ENCODE measurements at places on chromosomes 16 and 17.

- no peak for DNase-seq
Observed at GRCh38 chr17:10018461-10018891, 113.4 kb upstream of the RCVRN start.

DNA sequence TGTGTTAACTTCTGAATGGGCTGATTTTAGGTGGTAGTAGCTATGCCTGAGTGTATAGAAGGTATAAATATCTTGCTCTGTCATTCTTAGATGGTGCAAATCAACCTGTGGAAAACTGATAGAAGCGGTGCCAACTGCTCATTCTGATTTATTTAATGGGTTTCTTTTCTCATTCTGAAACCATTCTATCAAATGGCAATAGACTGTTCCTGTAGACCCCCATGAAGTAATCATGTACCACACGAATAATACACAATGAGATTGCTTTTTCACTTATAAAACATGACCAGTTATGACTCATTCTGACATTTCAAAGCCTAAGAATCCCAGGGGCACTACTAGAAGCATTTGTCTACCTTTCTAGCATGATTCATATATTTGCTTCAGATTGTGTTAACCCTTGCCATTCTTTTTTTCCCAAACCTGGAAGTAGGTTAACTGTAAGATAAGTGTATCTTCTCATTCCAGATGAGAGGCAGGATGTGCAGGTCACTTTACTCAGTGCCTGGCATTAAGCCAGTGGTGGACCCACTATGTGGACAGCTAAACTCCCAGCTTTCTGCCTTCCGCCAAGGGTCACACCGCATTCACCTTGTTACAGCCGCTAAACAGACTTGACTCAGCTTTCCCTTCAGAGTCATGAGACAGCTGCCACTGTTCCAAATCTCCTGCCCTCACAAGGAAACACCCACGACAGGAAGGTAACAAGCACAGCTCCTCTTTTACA is 16.4 kb upstream of the SLC16A11 start:
- peak; percentile 60 for DNase-seq

DNA sequence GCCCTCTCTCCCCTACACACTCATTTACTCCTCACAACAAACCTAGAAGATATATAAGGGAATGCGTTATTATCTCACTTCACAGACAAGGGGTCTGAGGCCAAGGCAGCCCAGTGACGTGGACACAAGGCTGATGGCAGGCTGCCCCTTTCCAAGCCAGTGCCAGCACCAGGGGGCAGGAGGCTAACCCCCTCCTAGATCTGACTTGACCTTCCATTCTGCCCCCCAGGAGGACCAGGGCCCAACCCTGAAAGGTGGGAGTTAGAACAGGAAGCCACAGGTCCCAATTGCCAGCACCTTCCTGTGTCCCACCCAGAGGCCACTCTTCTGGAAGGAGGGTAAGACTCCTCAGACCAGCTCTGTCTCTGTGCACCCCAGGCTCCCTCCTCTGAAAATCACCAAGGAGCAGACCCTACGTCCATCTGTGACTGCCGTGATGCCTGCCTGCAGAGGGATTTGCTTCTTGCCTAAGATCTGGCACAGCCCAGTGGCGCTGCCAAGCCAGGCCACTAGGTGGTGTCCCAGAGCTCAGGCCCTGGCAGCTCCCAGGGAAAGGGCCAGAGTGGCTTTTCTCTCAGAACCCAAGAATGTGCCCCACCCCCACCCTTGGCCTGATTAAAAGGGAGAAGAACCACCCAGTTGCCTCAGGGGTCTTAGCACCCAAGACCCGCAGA is 42.4 kb upstream of the MRPS23 start:
- DNase-seq, result peak; percentile 91

DNA sequence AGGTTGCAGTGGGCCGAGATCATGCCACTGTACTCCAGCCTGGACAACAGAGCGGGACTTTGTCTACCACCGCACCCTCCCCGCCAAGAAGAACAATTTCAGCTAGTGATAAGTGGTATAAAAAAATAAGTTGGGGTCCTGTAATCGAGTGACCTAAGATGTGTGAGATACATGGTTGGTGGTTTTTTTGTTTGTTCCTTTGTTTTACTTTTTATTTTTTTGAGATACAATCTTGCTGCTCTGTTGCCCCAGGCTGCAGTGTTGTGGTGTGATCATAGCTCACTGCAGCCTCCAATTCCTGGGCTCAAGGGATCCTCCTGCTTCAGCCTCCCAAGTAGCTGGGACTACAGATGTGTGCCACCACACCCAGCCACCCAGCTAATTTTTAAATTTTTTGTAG is 58.7 kb downstream of the PITPNC1 start:
- no peak for DNase-seq

DNA sequence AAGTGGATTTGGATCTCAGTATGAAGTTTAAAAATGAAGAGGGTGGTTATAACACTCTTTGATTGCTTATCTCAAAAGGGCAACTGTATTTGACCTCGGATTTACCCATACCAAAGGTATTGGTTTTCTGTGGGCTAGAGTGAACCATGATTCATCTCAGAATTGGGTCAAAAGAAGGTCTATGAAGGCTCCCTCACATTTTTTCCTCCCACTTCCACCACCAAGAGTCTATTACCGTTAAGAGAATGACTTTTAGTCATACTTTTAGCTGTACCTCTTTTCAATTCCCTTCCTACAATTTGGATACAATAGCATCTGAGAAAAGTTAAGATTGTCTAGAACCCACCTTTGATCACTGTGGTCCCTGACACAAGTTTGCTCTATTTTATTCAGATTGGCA is 280.9 kb downstream of the RBFOX1 start:
- DNase-seq, result no peak

- peak; percentile 55 for DNase-seq
Observed at GRCh38 chr17:32777436-32777835, 99.5 kb downstream of the MYO1D start.

- DNase-seq, result no peak
Observed at GRCh38 chr17:42214156-42214555, 19.9 kb upstream of the GHDC start.

- DNase-seq, result no peak
Observed at GRCh38 chr16:50270510-50271147, 4.3 kb downstream of the ADCY7 start.

DNA sequence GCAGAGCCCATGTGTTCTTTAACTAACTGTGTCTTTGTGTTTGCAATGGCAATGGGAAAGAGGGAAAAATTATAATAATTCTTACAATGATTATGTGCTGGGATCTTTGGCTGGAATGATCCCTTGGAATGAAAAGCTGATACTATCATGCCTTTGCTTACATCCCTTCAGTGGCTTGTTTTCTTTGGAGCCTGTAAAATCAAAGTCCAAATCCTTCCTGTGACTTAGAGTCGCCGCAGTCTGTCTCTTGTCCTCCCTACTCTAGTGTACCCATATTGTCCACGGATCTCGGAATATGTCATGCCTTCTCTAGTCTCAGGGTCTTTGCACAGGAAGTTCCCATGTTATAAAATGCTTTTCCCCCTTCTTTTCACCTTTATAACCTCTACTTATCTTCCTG is 111.7 kb upstream of the MAF start:
- no peak for DNase-seq

- DNase-seq, result no peak
Observed at GRCh38 chr16:58236831-58237230, 38.9 kb upstream of the CSNK2A2 start.

- DNase-seq, result no peak
Observed at GRCh38 chr16:79833559-79833958, 233.0 kb upstream of the MAF start.

- peak; percentile 89 for DNase-seq
Observed at GRCh38 chr16:85306071-85306792, 194.0 kb upstream of the CIBAR2 start.

DNA sequence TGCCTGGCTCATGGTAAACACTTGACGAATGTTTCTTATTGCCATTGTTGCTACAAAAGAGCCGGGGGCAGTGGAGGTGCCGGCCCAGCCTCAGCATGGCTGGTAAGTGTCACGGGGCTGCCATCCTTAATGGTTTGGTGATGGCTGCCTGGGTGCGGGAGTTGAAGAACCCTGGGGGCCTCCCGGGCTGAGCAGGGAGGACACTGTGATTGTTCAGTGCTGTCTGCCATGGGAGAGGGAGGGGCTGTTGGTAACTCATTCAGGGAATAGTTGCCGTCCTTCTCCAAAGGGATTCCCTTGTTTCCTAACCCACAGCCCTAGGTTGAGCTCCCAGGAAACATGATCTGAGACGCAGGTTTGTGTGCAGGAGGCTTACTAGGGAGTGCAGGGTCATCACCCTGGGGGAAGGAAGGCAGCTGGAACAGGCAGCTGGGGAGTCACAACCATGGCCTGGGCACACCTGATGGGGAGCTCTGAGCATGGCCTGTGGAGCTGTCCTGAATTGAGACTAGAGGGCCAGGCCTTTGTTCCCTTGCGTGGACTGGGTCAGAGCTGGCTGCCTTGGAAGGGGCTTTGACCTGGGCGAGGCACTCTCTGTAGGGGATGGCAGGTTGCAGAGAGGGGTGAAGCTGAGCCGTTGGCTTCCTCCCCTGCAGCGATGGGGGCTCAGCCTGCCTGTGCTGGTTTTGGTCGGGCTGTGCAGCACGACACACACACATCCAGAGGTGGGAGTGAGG is 85.7 kb downstream of the PLCG2 start:
- no peak for DNase-seq

GRCh38 chr17:40095944-40096791 is 4.2 kb downstream of the NR1D1 start:
- DNase-seq, result no peak

GRCh38 chr17:43755389-43755875 is 3.2 kb downstream of the SOST start:
- peak; percentile 31 for DNase-seq

DNA sequence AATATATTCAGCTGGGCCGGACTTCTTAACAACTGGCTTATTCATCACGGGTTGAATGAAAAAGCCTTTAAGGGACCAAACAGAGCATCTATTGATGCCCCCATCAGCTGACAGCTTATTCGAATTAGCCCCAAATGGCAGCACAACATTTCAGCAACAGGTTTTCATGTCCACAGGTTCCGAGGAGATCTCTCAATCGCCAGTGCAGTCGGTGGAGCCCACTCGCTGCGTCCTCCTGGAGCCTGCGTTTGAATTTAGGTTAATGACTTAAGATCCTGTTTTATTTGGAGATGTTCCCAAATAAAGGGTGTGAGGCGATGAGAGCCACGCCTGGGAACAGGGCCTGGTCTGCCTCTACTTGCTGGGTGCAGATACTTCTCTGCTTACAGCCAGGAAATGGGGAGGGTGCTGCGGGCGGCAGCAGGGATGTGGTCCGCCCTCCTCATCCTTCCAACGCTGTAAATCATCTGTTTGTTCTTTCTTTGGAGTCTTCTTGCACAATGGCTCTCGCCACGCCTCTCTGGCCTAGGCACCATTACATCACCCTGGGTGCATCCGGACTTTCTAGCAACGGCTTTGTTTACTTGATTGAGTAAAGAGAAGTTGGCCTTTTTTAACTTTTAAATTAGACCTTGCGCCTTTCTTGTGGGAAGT is 22.6 kb downstream of the NDE1 start:
- peak; percentile 97 for DNase-seq

- no peak for DNase-seq
Observed at GRCh38 chr16:24844101-24845030, 1.4 kb upstream of the SLC5A11 start.

DNA sequence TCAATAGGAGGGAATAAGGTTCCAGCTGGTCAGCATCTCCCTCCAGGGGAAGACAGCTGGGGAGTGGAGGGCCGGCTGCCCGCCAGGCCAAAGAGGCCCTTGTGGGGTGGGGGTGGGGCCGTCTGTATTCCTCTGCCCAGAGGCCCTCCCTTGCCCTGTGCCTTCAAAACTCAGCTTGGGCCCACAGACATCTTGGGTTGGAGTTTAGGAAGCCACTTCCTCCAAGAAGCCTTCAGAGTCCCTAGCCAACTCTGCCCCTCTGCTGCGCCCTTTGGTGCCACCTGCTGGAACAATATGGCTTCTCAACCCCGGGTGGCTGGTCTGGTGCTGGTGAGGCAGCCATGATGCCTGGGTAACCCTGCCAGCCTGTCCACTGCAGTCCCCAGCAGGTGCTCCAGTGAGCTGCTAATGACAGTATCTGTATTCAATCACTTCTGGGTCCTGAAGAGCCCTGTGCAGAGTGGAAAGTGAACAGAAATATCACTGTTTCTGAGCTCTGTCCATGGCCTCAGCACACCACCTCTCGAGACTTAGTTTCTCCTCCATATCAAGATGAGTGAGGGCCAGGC is 16.7 kb downstream of the HSD11B2 start:
- peak; percentile 55 for DNase-seq

DNA sequence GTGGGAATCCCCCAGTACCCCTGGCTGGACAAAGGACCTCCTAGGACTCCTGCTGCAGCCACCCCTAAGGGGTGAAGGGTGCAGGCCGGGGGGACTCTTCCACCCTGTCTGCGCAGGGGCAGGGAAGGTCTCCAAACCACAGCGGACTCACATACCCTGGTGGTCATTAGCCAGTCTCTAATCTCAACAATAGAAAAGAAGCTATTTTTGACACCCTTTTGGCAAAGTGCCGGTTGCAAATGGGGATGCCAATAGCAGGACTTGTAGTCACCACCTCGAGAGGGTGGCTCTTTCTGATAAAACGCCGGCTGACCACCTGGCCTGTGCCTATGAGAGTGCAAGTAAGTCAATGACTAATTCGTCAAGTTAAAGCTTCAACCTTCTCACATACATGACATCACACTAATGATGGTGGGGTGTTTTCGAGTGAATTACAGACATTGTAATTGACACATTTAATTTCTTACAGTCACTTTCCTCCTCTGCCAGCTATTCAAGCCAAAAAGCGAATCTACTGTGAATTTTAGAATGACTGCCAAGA is 23.1 kb upstream of the DNAH17 start:
- DNase-seq, result no peak

GRCh38 chr16:20683812-20684211 is 13.7 kb downstream of the ACSM1 start:
- DNase-seq, result no peak

- peak; percentile 35 for DNase-seq
Observed at GRCh38 chr17:5585836-5586521, 1.7 kb upstream of the NLRP1 start.

DNA sequence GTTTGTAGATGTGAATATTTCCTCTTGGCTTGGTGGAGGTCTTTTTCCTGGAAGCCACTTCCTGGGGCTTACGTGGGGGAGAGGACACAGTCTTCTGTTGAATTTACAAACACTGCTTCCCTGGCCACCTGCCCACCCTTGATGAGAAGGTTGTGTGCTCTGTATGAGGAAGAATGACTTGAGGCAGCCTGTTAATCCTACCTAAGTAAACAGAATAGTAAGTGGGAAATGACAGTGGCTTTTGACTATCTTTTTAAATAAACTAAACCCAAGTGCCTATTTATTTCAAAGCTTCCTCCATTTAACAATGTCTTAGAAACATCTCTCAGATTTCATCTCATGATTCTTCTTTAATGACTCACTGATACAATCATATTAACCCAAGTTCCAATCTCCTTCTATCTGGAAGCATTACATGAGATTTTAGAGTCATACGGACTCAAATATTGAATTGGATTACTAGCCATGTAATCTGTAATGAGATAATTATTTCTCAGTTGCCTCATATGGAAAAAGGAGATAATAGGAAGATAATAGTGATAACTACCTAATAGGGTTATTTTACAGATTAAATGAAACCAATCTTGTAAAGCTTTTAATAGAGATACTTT is 96.6 kb upstream of the SMIM36 start:
- DNase-seq, result peak; percentile 26

Measured in EL (cell line).